ENCODE measurements at places on chromosomes 13 and 19. TPM values are rescaled to one million over a fixed set of nuclear protein-coding genes. Genes with fewer than 3 reads are reported as not detected.

Gene TMEM59L
- not detected for polyA plus RNA-seq

- DNase-seq = no peak
Observed at GRCh38 chr13:104592127-104592526, 1525.9 kb upstream of the SLC10A2 start.

DNA sequence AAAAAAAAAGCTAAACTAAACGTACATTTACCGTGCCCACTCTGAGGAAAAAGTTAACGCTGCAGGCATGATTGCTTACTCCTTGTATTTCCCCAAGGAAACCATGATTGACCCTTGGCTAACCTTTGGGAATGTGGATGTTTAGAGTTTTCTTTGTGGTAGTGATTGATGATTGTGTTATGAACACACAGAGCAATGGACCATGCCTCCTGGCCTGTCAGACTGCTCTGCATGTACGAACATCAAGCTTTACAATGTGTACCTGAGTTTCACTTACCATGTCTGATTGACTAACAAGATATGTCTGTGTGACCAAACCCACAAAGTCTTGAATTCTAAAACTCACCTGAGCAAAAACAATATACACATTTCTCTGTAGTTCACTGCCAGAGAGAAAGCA, 35.1 kb downstream of the MYCBP2 start:
- no peak for DNase-seq

DNA sequence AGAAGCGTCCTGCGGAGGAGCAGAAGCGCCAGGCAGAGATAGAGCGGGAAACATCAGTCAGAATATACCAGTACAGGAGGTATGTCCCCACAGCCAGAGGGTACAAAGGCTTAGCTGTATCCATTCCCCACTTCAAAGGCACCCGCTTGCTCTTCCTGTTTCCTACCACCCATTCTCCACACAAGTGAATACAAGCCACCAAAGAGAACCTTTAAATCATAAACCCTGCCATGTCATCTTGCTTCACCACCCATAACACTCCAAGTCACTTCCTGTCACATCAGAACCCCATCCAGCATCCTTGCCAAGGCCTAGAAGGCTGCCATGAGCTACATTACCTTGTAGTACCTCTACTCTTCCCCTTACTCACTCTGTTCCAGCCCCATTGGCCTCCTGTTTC, 205.8 kb downstream of the LMO7 start:
- DNase-seq = no peak

Gene MED25
- polyA plus RNA-seq = 83.0 TPM

DNA sequence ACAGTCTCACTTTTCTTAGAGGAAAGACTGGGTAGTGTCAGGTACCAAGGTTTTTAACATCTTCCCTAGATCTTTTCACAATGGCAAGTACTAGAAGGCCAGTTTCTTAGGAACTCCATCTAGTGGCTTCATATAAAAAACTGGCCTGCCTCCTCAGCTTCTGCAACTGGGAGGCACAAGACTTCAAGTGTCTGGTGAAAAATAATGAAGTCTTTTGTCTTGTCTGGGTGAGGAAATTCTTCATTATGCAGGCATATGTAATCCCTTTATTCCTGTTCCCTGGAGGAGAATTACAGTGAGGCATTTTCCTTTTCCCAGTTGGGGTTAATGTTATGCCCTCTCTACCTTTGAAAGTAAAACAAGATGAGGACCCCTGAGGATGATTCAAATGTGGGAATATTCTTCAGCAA, 300.5 kb downstream of the NALCN start:
- DNase-seq = no peak

Gene CD177
- polyA plus RNA-seq = not detected
